ENCODE measurements at places on chromosomes 2 and 18. TPM values are rescaled to one million over a fixed set of nuclear protein-coding genes. Genes with fewer than 3 reads are reported as not detected.
A peak's percentile ranks its signal among the peaks of the same experiment; 100 is the strongest.

KIAA2012 gene
- not detected for total RNA-seq

ATP6V1B1 gene
- total RNA-seq, result 1.6 TPM

DNA sequence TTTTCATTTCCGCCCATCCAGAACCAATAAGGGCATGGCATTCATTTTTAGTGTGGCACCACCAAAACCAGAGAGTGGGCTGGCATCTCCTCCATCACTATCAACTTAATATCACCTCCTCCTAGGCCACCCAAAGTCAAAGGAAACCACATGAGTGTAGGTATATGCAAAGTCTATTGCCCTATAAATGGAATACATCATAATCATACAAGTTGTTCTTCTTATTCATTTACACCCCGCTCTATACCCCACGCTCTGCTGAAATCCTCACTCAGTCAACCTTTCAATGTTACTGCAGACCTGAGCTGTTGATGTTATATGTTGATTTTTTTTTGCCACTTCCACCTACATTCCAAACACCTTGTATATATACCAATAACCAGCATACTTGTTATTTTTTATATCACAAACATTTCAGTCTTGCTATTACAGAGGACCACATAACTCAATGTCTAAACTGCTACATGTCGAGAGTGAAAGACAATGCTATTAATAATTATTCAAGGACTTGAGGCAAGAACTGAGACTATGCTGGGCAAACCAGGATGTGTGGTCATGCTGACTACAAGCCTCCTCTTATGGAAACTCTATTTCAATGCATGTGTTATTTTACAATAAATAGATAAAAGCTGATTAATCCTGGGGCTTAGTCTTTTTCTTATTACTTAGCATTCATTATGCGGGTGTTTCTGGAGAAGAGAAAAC is 466.5 kb upstream of the ID2 start:
- peak; percentile 45 for DNase-seq

DNA sequence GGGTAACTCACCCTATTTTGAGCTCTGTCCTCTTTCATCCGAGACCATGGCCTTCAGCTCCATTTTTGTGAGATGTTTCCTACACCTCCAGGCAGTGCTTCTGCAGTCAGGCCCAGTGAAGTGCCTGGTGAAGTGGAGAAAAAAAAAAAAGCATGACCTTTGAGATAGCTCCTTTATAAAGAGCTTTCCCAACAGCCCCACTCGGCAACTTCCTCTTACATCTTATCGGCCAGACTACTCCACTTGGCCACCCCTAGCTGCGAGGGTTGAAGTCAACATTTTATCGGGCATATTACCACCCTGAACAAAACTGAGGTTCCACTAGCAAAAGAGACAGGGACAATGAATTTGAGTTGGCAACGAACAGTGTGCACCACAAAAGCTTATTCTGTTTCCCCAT is 124.8 kb upstream of the RNF152 start:
- no peak for DNase-seq

GRCh38 chr2:99101697-99102096 is 39.8 kb upstream of the C2orf15 start:
- DNase-seq, result no peak

DNA sequence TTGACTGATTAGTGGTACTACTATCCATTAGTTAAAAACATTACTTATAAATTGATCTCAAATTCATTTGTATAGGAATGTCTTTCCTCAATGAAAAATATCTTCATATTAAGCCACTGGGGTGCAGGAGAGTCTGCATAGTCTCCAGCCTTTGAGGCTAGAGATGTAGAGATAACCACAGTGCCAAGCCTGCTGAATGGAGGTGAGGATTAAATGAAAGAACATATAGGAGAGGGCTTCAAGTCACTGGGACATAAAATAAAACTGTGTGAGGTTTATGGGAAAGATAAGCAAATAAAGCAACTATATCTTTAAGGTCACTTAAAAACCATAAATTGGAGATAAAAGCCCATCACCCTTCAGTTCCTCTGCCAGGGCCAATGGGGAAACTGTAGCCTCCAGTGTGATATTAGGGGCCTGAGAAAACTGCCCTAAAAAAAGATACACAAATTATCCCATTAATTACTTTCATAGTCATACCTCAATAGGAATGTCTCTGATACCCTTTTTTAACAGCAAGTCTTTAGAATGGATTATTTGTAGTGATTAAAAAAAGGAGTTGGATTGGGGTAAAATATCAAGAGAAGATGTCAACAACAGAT is 27.6 kb downstream of the GALNT3 start:
- DNase-seq, result no peak
